Nephron progenitor cell (in vitro differentiated cells): ENCODE measurements at places on chromosomes 6 and 20.

GRCh38 chr6:147058786-147059385, 145.3 kb upstream of the STXBP5 start:
- DNase-seq: no peak

GRCh38 chr6:104472021-104472901, 387.5 kb downstream of the HACE1 start:
- no peak for DNase-seq

DNA sequence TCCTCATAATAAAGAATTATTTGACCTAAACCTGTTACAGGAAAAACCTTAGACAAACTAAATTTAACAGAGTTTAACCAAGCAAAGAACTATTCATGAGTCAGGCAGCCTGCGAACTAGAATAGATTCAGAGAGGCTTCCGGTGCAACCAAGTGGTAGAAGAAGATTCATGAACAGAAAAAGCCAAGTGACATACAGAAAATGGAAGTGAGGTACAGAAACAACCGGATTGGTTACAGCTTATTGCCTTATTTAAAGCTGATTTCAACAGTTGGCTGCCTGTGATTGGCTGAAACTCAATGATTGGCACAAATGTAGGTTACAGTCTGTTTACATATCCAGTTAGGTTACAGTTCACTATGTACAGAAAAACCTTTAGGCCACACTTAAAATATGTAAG, 10.1 kb downstream of the PPP1R3G start:
- DNase-seq: no peak

DNA sequence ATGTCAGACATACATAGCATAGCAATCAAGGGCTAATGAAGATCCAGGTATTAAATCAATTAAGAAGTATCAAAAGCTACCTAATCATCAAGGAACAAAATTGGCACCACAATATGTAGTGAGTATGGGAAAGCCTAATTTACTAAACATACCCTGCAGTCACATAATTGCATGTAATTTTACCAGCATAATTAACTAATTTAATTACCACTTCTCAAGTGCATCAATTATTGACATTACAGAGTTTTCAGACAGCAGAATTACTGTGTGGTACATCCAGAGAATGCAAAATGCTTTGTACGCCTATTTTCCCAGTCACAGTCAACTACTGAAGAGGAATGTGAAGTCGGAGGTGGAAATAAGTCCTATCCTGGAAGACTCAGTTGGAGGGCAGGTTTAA, 279.0 kb upstream of the ID4 start:
- DNase-seq: no peak

GRCh38 chr20:37392441-37393195, 46.7 kb downstream of the SRC start:
- DNase-seq: no peak

- no peak for DNase-seq
These were observed 68.0 kb upstream of the TBC1D7 start for GRCh38 chr6:13396241-13396792.

DNA sequence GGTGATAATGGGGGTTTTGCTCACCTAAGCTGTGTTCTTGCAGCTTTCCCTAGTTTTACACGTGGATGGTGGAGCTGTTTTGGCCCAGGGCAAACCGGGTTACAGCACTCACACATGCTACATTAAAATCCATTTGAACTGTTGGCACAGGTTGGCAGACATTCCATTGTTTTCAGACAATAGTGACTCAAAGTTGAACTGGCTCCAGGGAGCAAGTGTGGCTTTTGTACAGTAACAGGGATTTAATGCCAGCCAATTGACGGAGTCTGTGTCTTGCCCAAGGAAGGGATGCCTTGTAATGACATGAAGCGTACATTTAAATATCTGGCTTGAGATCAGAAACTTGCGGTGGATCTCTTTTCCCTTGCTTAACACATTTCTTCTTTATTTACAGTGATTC, 183.1 kb downstream of the DTNBP1 start:
- DNase-seq: no peak

GRCh38 chr6:88662163-88662580, 301.2 kb downstream of the RNGTT start:
- no peak for DNase-seq

- DNase-seq: no peak
These were observed at the start of gene THEMIS for GRCh38 chr6:127900935-127901334. Gene THEMIS (minus strand): TSS chr6:127901058. CDS start chr6:127900932, 126 bp downstream.

DNA sequence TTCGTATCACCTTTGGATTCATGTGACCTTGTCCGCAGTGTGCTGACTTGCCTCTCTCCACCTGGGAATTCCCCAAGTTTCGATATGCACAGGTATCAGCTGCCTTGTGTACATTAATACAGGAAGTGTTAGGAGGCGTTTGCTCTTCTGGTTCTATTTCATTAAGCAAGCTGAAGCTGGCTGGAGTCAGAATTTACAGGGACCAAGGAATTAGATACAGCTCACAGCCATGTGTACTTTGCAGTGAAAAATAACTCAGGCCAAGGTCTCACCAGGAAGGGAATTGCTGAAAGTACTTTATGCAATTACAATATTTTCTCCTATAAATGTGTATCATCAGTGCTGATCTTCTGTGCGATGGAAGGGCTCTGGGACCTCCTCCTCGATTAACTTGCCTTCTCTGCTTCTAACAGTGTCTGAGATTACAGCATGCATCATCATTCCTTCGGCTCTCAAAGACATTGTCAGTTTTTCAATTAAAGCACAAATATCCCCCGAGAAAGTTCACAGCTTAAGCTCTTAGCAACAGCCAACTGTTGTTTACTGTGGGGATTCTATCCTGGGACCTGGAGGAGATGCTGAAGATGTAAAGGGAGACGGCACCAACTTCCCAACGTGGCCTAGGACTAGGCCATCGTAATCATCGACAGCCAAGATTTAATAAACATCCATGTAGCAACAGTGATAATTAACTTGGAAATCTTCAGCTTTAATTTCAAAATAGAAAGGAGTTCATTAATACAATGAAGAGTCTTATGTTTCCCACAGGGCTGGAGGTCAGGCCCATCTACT, 13.8 kb upstream of the TIAM2 start:
- no peak for DNase-seq

DNA sequence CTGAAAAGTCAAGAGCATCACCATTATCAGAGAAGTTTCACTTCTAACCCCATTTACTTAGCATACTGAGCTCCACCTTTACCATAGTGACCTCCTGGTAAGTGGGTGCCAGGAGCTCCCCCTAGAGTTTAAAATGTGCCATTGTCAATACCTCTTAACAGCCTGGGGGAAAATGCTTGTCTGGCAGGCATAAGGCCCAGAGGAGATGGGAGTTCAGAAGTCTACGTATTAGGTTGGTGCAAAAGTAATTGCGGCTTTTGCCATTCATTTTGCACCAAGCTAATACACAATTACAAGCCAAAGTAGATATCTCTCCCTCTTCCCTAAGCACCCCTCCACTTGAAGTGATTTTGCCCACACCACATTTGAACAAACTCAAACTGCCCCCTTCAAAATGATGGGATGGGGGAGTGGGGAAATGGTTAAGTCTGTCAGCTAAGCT, 919.0 kb downstream of the KIF16B start:
- DNase-seq: peak; percentile 25

GRCh38 chr6:139549561-139550070, 175.2 kb upstream of the CITED2 start:
- DNase-seq: no peak

DNA sequence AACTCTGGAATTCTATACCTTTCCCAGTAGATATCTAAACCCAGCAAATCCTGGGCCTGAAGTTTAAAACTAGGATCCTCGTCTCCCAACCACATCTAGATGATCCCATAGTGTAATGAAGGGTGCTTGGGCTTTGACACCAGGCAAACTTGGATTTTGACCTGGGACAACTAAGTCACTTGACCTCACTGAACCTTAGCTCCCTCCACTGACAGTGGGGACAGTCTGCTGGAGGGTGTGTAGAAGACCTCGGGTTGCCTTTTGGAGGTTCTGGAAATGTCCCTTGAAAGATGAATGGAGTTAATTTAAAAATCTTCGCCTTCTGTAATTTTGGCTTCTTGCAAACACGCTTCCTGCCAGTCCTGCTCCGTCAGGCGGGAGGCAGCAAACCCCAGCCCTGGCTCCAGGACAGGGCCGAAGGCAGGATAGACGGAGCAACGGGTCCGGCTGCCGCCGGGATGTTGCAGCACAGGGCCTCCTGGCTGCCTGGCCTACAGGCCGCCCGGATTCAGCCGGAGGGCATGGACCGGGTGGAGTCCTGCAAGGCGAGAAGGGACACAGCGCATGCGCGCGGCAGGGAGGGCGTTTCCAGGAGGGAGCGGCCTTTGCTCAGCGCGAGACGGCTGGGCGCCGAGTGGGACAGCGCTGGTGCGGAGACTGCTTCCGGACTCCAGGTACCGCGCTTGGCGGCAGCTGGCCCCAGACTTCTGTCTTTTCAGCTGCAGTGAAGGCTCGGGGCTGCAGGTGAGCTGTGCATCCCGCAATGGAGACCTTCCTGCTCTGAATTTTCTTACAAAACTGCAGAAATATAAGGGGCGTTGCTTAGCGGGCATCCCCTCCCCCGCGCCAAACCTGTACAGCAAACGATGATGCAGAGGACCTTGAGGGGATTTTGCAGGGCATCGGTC, at the start of gene TMEM14A:
TSS of gene TMEM14A (plus strand) at position 612 of the 908 bp plus-strand sequence. CDS start 5,990 bp downstream, outside the sequence.
- DNase-seq: peak; percentile 98

- no peak for DNase-seq
These were observed 45.1 kb upstream of the PNRC1 start for GRCh38 chr6:89035252-89036101.

- DNase-seq: no peak
These were observed 7.9 kb downstream of the AGPAT4 start for GRCh38 chr6:161265975-161266374.

GRCh38 chr20:50175938-50176933, 14.4 kb upstream of the CEBPB start:
- DNase-seq: no peak

- no peak for DNase-seq
These were observed 455.0 kb downstream of the RFPL4B start for GRCh38 chr6:112802144-112802543.

DNA sequence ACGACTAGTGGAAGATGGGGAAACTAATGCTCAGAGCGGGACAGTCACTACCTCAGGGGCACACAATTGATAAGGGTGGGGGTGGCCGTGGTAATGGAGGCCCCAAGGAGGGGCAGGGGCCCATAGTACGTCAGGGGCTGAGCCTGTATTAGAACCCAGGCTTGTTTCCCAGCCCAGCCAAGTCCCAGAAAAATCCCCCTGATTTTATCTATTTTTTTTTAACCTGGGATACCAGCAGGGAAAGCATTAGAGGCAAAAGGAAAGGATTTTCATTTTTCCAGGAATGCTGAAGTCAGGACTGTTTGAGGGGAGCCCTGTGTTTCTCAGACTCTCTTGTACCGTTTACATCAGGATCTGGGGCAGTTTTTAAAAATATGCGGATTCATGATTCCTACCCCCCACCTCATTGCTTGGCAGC, 382 bp downstream of the MYH7B start:
- no peak for DNase-seq

DNA sequence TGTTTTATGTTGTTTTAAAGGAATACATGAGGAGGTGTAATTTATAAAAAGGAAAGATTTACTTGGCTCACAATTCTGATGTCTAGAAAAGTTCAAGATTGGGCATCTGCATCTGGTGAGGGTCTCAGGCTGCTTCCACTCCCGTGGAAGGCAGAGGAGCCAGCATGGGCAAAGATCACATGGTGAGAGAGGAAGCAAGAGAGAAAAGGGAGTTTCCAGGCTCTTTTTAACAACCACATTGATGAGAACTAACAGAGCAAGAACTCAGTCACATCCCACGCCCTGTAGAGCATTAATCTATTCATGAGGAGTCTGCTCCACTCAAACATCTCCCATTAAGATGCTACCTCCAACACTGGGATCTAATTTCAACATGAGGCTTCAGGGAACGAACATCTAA, 1666.3 kb downstream of the HACE1 start:
- DNase-seq: no peak

- no peak for DNase-seq
These were observed 144.9 kb downstream of the WDR27 start for GRCh38 chr6:169556758-169557548.

DNA sequence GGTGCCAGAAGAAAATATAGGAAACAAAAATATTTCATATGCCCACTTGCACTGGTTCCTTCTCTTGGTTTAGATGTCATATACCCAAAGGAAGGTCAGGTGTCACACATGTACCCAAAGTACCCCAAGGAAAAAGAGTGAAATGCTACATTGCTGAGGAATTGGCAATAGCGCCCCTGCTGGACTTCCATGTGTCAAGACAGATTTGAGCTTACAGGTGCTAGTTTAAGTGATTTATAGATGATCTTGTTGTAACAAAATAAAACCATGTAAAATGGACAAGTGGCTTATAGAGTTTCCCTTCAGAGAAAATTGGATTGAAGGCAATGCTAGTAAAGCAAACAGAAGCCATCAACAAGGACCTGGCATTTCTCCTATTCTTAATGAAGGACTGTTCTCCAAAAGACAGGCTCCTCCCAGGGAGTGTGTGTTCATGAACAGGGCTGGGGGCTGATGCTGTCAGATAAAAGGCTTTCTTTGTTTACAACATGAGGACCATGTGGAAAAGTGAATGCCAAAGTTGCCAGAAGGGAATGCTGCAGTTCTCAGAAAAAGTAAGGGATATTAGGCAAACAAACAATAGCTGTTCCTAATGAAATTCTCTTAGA, 64.3 kb upstream of the PAK5 start:
- peak; percentile 31 for DNase-seq

GRCh38 chr20:56949318-56949717, 317.1 kb downstream of the BMP7 start:
- DNase-seq: no peak

DNA sequence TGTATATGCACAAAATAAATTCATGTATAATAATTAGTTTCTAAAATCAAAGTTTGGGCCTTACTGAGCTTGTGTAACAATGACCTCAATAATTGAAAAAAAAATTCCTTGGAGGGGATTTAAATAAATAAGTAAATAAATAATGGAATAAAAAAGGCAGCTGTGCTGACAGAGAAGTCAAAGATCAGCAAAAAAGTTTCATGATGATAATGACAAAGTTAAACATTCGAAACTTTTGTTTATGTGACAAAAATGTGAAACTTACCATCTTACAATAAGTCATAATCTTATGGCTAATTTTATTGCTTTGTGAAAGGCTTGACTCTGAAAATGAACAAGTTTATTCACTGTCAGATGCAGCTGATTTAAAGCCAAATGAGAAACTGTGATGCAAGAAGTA, 3.1 kb upstream of the TTK start:
- DNase-seq: no peak

GRCh38 chr6:135519348-135519747, 21.8 kb upstream of the AHI1 start:
- no peak for DNase-seq
